ENCODE measurements at places on chromosomes 1 and 21.
A peak's percentile ranks its signal among the peaks of the same experiment; 100 is the strongest.

DNA sequence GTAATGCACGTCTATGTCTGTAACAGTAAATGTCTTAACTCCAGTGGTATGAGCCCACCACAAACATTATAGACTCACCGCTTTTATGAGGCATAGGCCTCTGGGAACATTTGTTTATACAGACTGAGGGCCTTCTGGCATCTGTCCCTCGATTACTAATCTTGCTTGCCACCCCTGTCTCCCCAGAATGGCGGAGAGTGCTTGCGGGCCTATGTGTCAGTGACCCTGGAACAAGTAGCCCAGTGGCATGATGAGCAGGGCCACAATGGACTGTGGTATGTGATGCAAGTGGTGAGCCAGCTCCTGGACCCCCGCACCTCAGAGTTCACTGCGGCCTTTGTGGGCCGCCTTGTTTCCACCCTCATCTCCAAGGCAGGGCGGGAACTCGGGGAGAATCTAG, 18.3 kb upstream of the SHISA4 start:
- DNase-seq = no peak

DNA sequence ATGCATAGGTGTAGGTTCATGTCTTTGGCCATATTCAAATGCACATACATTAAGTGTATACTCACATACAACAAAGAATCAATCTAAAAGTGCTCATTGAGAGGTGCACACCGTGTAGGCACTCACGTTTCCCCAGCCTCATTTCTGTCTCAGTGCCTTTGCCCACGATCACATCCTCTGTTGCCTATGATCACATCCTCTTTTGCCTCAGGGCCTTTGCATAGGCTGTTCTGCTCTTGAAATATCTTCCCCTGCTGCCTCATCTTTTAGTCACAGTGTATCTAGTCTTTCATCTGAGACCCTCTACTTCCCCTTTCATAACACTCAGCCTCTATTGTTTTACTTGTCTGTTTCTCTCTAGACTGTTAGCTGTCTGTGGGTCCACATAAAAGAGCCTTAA, 69.3 kb downstream of the FOXD2 start:
- no peak for DNase-seq

- DNase-seq = no peak
Observed at GRCh38 chr1:117403597-117403996, 36.3 kb downstream of the MAN1A2 start.

DNA sequence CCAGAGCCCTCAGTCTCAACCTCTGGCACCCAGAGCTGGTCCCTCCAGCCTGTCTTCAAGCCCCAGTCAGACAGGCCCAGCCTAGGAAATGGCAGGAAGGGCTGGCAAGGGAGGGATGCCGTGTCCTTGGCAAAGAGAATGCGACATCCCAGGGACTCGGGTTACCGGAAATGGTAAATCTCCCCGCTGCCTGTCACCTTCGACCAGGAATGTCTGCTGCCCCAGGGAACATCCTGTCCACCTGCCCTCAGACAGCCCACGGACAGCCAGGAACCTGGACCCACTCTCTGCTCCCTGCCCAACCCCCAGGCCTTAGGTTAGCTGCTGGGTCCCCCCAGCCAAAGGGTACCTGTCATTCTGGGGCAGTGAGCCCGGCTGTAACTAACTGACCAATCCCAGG, 23.9 kb downstream of the HSPG2 start:
- no peak for DNase-seq

DNA sequence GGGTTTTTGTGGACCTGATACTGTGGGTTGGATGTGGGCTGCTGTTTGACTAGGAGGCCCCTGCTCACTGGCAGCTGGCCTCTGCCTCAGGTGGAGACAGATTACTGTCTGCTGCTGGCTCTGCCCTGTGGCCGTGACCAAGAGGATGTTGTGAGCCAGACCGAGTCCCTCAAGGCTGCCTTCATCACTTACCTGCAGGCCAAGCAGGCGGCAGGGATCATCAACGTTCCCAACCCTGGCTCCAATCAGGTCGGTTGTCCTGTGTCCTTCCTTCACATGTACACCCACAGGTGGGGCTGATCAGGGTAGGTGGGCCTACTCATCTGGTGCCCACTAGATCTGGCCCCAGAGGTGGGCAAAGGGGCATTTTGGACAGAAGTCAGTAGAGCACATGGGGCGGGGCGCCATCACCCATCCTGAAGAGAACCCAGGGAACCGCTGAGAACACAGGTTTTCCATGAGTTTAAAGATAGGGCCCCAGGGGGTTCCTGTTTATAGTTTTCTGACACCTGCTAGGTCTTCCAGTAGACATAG, 37.2 kb downstream of the ZBTB17 start:
- DNase-seq = no peak

GRCh38 chr1:111587509-111588174, 31.9 kb upstream of the RAP1A start:
- DNase-seq = no peak

GRCh38 chr1:33256221-33256470, 146 bp upstream of the ZNF362 start:
- no peak for DNase-seq

DNA sequence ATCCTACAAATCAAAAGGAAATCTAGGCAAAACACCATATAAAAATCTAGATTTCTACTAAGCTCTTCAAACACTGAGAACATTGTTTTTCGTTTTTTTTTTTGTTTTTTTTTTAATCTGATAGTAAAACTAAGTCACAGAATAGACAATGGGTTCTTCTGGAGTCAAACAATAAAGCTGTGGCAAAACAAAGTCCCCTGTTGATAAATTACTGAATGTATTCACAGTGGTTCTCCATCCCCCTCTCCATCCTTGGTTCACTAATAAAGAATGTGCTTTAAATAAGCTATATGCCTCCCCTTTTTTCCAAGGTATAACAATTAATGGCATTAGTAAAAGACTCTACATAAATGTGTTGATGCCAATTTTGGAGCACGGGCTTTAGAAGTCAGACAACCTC, 16.7 kb upstream of the ATP1B1 start:
- DNase-seq = no peak

GRCh38 chr1:106879538-106879937, 176.9 kb upstream of the PRMT6 start:
- no peak for DNase-seq

GRCh38 chr21:35281956-35282355, 232.9 kb upstream of the RUNX1 start:
- no peak for DNase-seq

DNA sequence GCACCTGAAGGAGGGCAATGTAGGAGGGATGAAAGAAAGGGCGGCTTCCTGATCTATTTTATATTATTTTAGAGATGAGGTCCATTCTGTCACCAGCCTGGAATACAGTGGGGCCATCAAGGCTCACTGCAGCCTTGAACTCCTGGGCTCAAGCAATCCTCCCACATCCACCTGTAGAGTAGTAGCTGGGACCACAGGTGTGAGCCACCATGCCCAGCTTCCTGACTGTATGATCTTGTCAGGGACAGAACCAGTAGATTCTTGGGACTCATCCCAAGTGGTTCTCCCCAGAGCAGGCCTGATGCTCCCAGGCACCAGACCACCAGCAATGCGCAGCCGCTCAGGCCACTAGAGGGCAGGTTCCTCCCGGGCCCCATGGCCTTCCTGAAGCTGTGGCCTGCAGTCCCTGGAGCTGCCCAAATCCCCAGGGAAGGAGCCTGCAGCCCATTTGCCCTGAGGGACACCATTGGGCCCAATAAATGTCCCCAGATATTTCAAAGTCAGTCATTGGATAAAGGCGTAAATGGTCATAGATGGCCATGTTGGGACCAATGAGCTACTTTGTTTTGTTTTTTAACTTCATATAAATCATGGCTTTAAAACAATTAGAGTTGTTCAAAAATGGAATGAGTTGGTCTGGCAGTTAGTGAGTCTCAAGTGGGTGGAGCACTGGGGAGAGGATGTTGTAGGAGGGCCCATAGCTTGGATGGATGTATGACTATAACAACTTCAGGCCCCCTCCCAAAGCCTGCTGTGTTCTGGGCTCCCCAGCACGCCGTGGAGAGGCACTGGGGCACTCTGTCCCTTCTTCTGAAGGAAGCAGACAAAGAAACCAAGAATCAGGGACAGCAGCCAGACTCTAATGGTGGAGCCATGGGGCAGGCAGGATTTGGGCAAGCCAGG, 44.7 kb upstream of the GOLT1A start:
- peak; percentile 38 for DNase-seq

GRCh38 chr1:192824511-192824910, 15.7 kb downstream of the RGS2 start:
- no peak for DNase-seq

- DNase-seq = no peak
Observed at GRCh38 chr1:224831501-224831900, 98.0 kb upstream of the DNAH14 start.

- peak; percentile 21 for DNase-seq
Observed at GRCh38 chr1:185401019-185401418, 84.0 kb upstream of the IVNS1ABP start.

DNA sequence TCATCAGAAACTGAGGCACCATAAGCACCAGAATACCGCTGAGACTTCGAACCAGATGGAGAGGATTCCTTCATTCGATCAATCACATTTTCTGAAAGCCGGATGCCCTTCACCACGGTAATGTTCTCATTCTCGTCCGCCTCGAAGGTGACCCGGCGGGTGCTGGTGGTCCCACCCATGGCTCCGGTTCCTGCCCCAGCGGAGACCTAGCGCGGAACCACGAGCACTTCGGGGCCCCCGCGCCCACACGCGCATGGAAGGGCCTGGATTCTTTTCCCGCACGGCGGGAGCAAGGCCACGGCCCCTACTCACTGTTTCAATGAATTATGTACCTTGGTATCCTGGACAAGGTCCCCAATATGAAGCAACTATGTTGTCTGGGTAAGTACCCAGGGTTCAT, 33.1 kb upstream of the WDTC1 start:
- DNase-seq = no peak

DNA sequence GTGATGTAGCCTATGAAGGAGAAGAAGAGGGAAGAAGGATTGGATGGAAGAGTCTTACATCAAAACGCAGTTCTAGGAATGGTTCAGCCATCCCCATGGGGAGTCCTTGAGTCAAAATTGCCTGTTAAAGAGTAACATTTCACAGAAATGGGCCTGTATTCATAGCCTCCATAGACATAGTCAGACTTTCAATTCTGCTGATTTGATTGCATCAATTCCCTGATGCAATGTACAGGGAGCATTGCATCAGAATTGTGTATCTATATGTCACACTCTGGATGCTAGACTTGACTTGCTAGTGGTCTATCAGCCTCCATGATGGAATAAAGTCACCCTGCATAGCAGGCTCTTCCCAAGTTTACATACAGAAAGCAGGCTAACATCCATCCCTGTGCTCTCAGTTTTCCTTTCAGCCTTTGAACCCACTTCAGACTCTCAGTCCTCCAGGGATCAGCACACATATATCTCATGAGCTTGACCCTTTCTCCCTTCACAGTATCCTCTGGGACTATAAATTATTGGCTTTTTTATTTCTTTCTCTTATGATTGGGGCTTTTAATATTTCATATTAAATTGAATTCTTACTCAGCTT, 1111.7 kb upstream of the B3GALT2 start:
- no peak for DNase-seq

DNA sequence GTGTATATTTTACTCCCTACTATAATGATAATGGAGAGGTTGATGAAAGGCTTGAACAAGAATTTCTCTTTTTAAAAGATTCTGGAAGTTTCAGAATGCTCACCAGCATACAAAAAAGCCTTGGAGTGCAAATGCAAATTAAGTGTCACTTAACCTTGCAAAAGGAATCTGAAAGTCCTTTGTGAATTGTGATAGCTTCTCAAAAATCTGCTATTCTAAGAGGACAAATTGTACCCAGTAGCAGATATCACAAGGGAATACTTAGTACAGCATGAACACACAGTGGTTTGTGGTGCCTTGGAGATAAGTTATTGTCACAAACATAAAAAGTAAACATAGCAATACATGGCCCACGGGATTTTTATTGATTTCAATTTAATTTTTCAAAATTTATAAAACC, 1208.3 kb upstream of the B3GALT2 start:
- DNase-seq = no peak

GRCh38 chr1:205141236-205142101, 19.7 kb upstream of the RBBP5 start:
- peak; percentile 82 for DNase-seq

DNA sequence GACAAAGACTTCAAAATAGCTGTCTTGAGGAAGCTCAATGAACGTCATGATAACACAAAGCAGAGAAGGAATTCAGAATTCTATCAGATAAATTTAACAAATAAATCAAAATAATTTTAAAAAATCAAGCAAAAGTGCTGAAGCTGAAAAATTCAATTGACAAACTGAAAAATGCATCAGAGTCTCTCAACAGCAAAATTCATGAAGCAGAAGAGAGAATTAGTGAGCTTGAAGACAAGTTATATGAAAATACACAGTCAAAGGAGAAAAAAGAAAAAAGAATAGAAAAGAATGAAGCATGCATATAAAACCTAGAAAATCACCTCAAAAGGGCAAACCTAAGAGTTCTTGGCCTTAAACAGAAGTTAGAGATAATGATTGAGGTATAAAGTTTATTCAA, 21.0 kb upstream of the UHMK1 start:
- no peak for DNase-seq

DNA sequence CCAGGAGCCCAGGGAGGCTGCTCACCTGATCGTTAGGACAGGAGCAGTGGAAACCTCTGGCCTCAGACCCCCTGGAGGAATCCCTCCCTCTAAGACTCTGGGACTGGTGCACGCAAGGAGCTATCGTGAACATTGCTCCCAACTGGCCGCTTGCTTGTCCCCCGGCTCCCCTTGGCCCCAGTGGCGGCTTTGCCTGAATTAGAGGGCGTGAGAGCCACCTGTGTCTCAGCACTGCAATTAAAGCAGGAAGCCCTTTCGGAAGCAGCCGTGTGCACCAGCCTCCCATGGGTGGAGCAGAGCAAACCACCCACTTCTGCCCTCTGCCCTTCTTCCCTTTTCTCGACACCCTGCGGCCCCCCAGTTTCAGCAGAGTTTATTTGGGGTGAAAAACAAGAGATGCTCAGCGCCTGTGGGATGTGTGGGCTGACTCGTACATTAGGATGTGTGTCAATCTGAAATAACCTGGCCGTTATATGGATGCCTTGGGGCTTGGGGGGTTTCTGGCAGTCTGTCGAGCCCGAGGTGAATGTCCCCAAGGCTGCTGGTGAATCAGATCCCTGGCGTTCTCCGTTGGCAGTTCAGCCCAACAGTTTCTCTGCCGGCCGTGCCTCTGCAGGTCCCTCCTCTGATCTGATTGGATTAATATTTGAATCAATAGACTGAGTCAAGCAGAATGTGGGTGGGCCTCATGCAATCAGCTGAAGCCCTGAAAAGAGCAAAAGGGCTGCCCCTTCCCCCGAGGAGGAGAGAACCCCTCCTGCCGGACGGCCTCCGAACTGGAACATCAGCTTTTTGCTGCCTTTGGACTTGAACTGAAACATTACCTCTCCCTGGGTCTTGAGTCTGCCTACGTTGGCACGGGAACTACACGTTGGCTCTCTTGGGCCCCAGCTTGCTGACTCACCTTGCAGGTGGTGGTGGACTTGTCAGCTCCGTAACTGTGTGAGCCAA, 7.3 kb upstream of the UMODL1 start:
- DNase-seq = no peak

Data from right hindlimb (tissue), 1 donor.